ENCODE measurements at places on chromosomes 12 and 14.

GRCh38 chr14:52175982-52176502, 91.5 kb upstream of the PTGDR start:
- peaks cover 8% of the 10 kb centered on the region for H3K27me3 ChIP-seq
- H3K4me1 ChIP-seq = no peaks in the 10 kb centered on the region
- H3K4me3 ChIP-seq = no peak overlapping the region
- DNase-seq = no peak

DNA sequence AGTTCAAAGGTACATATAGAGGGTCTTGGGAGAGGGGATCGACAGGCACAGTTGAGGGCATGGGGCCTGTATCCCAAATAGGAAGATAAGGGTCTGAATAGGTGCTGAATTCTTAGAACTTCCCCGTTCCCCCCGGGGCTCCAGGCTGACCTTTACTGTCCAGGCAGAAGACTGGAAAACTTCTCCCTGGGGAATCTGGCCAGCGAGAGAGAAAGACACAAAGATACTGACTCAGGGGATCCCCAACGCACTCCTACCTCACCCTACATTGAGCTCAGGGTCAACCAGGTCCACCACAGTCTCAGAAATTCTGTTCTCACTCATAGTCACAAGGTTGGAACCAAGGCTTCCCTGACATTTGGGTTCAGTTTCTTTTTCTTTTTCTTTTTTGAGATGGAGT, 46.2 kb downstream of the ACACB start:
- DNase-seq = no peak
- no peaks in the 10 kb centered on the region for H3K4me1 ChIP-seq
- H3K27me3 ChIP-seq = no peaks in the 10 kb centered on the region

DNA sequence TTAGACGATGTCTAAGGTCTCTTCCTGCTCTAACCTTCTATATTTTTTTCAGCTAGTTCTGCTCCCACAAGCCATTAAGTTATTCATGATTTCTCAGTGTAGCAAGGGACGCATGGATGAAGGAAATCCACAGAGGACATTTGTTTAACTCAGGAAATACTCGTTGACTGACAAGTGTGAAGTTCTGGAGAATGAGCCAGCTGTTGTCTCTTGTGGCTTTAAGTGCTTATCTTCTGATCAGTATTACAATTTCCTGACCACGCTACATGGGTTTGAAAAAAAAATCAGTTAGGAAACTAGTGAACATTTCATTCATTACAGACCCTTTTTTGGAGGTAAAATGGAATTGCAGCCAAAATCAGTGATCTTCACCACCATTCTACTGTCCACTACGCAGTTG, 53.1 kb downstream of the GUCY2C start:
- no peak overlapping the region for H3K4me3 ChIP-seq
- H3K27ac ChIP-seq = no peak overlapping the region
- no peaks in the 10 kb centered on the region for H3K36me3 ChIP-seq
- peaks cover 24% of the 10 kb centered on the region for H3K4me1 ChIP-seq
- H3K27me3 ChIP-seq = no peaks in the 10 kb centered on the region

- no peak overlapping the region for H3K4me3 ChIP-seq
- H3K27me3 ChIP-seq = peaks cover 4% of the 10 kb centered on the region
- H3K27ac ChIP-seq = no peak overlapping the region
- no peaks in the 10 kb centered on the region for H3K4me1 ChIP-seq
- no peak for DNase-seq
Measured at GRCh38 chr12:48422060-48422459, 50.3 kb upstream of the ANP32D start.

DNA sequence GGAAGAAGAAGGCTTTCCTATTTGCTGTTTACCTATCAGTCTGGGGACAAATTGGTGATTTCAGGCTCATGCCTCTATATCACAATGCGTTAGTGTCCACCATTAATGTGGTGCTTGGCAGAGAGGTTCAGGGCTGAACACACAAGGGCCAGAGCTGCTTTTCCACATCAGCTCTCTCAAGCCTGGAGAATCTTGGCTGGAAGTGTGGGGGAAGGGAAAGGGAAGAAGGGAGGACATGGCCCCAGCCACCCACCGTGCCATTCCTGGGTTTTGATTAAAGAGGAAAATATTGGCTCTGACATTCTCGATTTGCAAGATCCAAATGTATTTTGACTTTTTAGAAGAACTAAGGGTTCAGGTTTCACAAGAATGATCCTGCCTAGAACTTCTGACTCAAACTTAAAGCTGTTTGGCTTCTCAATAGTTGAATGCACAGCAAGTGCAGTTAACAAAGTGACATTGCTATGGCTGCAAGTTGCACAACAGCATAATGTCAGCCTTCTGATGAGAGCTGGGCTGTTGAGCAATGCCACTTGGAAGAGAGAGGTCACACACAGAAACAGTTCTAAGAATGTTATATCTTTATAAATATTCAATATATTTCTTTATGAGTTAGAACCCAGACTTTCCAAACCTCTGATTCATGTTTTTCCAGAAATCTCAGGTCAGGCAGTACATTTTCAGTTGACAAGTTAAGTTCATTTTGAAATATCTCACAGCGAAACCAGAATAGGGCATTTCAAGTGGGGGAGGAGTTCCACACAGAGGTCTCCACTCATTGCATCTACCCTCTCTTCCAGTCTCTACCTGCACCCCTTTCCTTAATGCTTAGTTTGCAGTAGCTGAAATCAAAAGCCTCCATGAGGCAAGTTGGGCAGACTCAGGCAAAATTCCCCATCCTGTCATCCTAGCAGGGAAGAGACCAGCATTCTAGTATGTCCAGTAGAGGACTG, 25.3 kb downstream of the IGF1 start:
- no peaks in the 10 kb centered on the region for H3K4me1 ChIP-seq
- H3K27me3 ChIP-seq = peaks cover 18% of the 10 kb centered on the region
- no peak overlapping the region for H3K4me3 ChIP-seq
- H3K36me3 ChIP-seq = no peaks in the 10 kb centered on the region
- H3K27ac ChIP-seq = no peak overlapping the region

- no peaks in the 10 kb centered on the region for H3K36me3 ChIP-seq
- H3K27ac ChIP-seq = no peak overlapping the region
- DNase-seq = no peak
- H3K4me1 ChIP-seq = peaks cover 39% of the 10 kb centered on the region
Measured at GRCh38 chr12:14959916-14960496, 1.4 kb downstream of the ARHGDIB start.

DNA sequence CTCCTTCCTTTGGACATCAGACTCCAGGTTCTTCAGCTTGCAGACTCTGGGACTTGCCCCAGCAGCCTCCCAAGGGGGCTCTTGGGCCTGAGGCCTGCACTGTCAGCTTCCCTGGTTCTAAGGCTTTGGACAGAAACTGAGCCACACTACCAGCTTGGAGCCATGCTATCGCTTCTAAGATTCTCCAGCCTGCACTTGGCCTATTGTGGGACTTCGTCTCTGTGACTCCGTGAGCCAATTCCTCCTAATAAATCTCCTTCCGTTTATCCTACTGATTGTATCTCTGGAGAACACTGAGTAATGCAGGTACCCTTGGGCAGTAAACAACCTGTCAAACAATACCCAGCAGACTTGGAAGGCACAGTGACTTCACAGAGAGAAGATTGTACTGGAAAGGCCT, 24.9 kb upstream of the RHOJ start:
- H3K36me3 ChIP-seq = no peaks in the 10 kb centered on the region
- no peak overlapping the region for H3K27ac ChIP-seq
- peak; percentile 59 for DNase-seq
- H3K27me3 ChIP-seq = no peaks in the 10 kb centered on the region

DNA sequence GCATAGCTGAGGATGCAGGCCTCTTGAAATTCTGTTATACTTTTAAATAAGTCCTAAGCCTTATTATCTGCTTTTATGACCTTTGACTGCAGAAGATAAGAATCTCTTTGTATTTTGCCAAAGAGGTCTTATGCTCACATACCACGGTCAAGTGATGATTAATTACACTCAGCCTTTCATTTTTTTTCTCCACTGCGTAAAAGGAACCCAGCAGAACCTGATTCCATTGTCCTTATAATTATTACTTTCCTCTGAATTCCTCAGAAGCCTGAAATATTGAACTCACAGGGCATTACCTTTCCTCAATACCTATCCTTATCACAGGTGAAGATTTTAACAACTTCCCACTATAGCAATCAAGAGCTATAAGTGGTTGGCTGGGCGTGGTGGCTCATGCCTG, 498.7 kb upstream of the RPL10L start:
- no peak overlapping the region for H3K4me3 ChIP-seq
- H3K27ac ChIP-seq = no peak overlapping the region
- no peak for DNase-seq
- H3K27me3 ChIP-seq = no peaks in the 10 kb centered on the region
- no peaks in the 10 kb centered on the region for H3K36me3 ChIP-seq
- H3K4me1 ChIP-seq = no peaks in the 10 kb centered on the region

DNA sequence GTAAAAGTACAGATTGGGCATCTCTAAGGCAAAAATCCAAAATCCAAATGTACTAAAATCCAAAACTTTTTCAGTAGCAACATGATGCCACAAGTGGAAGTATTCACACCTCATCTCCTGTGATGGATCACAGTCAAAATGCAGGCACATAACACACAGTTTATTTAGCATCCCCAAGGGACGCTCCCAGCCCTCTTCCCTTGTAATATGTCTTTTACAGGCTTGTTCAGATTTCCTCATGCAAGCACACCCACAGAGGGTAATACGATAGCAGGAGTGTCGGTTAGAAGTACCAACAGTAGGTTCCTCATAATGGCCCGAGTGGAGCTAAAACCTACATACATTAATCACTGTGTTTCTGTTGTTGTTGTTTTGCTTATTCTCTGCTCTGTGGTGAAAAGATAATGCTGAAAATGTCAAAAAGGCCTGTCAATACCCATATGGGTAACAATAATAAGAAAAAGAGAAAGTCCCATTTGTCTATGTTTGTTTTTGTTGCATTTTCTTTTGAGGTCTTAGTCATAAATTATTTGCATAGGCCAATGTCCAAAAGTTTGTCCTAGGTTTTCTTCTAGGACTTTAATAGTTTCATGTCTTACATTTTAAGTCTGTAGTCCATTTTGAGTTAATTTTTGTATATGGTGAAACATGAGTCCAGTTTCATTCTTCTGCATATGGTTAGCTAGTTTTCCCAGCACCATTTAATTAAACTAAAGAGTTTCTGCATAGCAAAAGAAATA, 133.1 kb downstream of the LRIG3 start:
- H3K36me3 ChIP-seq = peaks cover 2% of the 10 kb centered on the region
- H3K4me3 ChIP-seq = no peak overlapping the region
- no peak for DNase-seq

DNA sequence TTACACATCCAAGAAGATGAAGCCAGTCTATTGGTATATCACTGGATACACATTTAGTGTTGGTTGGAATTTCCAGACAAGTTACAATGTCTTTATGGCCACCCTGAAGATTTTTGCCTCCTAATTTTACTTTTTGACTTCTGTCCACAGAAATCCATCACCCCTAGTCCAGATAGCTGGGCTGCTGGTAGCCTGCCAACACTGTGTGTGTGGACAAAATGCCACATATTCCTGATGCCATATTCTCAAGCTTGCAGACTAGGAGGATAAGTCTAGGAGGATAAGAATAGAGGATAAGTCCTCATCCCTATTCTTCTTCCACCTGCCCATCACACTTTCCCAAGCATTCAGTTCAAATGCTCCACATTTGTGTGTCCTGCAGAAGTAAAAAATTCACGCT, 4.6 kb downstream of the ESR2 start:
- no peak for DNase-seq
- H3K27me3 ChIP-seq = peaks cover 16% of the 10 kb centered on the region
- H3K27ac ChIP-seq = peak overlapping the region; percentile 54

DNA sequence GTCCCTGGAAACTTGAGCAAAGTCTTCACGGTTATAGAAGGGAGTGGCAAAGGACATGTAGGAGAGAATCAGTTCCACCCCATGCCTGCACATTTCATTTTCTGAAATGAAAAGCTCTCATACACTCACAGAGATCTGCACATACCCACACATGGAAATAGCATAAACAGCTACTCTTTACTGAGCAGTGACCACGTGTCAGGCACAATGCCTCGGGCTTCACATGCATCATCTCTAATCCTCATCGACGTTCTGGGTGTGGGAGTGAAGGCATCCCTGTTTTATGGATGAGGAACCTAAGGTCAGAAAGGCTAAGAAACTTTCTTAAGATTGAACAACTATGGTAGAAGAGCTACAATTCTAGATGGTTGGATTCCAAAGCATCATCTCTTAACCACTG, 198.8 kb downstream of the DAD1 start:
- no peak overlapping the region for H3K27ac ChIP-seq
- H3K4me3 ChIP-seq = no peak overlapping the region
- H3K27me3 ChIP-seq = no peaks in the 10 kb centered on the region
- no peak for DNase-seq

- no peaks in the 10 kb centered on the region for H3K4me1 ChIP-seq
- no peak for DNase-seq
- H3K27me3 ChIP-seq = no peaks in the 10 kb centered on the region
- H3K36me3 ChIP-seq = no peaks in the 10 kb centered on the region
- no peak overlapping the region for H3K4me3 ChIP-seq
Measured at GRCh38 chr14:100524933-100525243, 62.3 kb downstream of the BEGAIN start.

DNA sequence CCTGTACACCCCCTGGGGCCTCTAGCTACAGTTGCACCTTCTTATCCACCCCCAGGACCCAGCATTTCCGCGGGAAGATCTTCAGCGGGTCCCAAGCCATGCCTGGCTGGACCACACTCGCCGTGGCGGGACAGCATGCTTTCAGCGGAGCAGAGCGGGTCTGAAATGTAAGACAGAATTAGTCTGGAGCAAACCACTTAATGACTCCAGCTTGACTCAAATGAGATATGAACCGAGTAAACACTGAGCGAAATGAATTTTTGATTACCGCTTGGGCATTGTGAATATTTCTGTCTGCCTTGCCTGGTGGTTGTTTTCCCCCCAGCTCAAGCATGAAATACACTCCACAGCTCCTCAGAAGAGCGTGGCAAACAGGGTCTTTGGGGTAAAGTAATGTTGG, 60.8 kb downstream of the SLC24A4 start:
- H3K4me1 ChIP-seq = peaks cover 2% of the 10 kb centered on the region
- DNase-seq = no peak
- H3K27me3 ChIP-seq = peaks cover 16% of the 10 kb centered on the region

- no peaks in the 10 kb centered on the region for H3K4me1 ChIP-seq
- peaks cover 1% of the 10 kb centered on the region for H3K27me3 ChIP-seq
- no peaks in the 10 kb centered on the region for H3K36me3 ChIP-seq
- H3K4me3 ChIP-seq = no peak overlapping the region
Measured at GRCh38 chr12:25775968-25776367, 182.5 kb upstream of the RASSF8 start.

DNA sequence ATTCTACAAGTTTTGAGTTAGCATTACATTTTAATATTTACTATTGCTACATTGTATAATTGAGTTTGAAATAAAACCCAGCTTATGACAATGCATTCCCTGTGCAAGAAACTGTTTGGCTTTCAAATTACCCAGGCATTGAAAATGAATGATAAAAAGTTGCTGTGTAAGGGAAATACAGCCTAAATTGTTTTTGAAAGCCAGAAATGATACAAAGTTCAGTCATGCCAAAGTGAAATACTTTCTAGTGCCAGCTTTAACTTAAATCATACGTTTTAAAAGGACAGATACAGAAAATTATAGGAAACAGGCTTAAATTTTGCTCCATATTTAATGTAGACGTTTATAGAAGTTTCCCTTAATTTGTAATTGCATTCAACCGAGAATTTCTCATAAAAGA, 2.8 kb downstream of the MGAT2 start:
- no peak for DNase-seq
- H3K27me3 ChIP-seq = no peaks in the 10 kb centered on the region
- peaks cover 53% of the 10 kb centered on the region for H3K4me1 ChIP-seq
- H3K27ac ChIP-seq = no peak overlapping the region
